Immature natural killer cell (primary cell): ENCODE measurements at places on chromosomes 16 and 17. TPM values are rescaled to one million over a fixed set of nuclear protein-coding genes. Genes with fewer than 3 reads are reported as not detected.

The HBQ1 gene
- polyA plus RNA-seq, result 4.9 TPM

The MYOCD gene
- polyA plus RNA-seq, result not detected

GRCh38 chr16:17138801-17139200 lies 332.0 kb downstream of the XYLT1 start:
- DNase-seq, result no peak

DNA sequence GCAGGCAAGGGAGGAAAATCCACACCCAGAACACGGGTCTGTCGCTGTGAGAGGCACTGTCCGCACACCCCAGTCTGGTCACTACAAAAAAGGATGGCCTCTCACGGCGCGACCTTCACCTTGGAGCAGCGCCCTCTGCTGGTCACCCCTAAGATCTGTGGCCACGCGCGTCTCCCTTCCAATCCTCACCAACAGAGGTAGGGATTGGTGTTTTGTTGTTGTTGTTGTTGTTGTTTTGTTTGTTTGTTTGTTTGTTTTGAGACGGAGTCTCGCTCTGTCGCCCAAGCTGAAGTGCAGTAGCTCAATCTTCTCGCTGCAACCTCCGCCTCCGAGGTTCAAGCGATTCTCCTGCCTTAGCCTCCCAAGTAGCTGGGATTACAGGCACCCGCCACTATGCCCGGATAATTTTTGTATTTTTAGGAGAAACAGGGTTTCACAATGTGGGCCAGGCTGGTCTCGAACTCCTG lies 15.0 kb upstream of the C17orf58 start:
- peak; percentile 68 for DNase-seq

GRCh38 chr16:77868478-77868877 lies 80.1 kb downstream of the VAT1L start:
- no peak for DNase-seq
